Central memory CD8-positive, alpha-beta T cell (primary cell): ENCODE measurements at places on chromosomes 13 and 19.

GRCh38 chr13:60755380-60756163, 358.6 kb downstream of the TDRD3 start:
- H3K36me3 ChIP-seq: no peaks in the 10 kb centered on the region
- H3K27ac ChIP-seq: no peak overlapping the region
- H3K27me3 ChIP-seq: no peaks in the 10 kb centered on the region
- DNase-seq: no peak
- no peak overlapping the region for H3K4me3 ChIP-seq

DNA sequence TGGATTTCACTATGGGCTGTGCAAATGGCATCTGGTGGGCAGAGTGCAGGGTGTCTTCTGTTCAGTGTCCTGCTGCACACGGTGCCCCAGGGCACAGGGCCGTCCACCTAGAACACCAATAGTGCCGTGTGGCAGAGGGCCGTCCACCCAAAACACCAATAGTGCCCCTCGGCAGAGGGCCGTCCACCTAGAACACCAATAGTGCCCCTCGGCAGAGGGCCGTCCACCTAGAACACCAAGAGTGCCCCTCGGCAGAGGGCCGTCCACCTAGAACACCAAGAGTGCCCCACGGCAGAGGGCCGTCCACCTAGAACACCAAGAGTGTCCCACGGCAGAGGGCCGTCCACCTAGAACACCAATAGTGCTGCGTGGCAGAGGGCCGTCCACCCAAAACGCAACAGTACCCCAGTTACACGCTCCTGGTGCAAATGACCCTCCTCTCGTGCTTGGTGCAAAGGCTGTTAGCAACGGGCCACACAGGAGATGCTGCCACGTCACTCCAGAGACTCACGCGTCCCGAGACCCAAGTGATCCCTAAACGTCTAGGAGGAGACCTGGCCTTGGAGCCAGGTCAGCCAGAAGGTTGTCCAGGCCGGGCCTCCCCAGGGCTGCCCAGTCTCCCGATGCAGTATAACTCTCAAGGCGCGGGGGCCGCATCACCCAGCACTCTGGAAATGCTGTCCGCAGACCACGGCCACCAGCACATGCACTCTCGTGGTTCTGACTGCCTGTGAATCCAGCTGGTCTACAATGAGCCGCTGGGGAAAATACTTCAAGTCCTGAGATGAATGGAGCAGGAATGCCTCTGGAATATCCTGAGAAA, 51.5 kb downstream of the RASA3 start:
- H3K27ac ChIP-seq: peak overlapping the region; percentile 41
- H3K27me3 ChIP-seq: no peaks in the 10 kb centered on the region
- H3K4me3 ChIP-seq: peak overlapping the region; percentile 18
- H3K36me3 ChIP-seq: peaks cover 27% of the 10 kb centered on the region

GRCh38 chr13:49112782-49113525, 107.2 kb upstream of the MLNR start:
- no peak for DNase-seq
- H3K36me3 ChIP-seq: peaks cover 14% of the 10 kb centered on the region
- peak overlapping the region; percentile 30 for H3K4me3 ChIP-seq
- no peaks in the 10 kb centered on the region for H3K27me3 ChIP-seq

DNA sequence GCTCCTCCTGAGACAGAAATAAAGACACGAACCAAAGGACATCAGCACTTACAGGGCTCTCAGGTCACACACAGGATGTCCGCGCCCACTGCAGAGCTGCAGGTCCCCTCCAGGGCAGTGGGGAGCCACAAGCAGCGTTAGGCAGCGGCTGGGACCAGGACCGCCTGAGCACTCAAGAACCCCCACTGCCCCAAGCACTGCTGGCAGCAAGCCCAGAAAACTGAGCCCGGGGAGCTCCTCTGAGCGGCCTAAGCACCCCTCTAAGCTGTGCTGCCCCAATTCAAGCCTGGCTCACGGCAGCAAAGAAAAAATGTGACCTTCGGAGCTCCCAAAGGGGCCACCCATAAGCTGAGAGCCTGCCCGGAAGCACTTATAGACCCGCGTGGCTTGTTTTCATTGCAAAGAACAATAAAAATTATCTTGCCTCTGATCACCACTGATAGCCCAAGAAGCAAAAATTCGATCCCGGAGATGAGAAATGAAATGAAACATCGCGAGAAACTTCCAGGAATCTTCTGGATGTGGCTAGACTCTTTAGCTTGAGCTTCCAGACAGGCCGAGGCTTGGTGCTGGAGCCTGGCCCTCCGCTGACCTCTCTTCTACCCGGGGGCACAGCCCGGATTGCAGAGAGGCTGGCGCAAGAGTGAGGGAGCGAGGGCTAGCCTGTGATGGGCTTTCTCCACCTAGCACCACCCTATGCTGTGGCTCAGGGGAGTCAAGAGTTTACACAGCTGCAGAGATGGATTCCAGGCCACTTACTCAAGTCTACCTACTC, 6.3 kb downstream of the DPP9 start:
- H3K36me3 ChIP-seq: peaks cover 30% of the 10 kb centered on the region
- no peak overlapping the region for H3K4me3 ChIP-seq
- H3K27ac ChIP-seq: no peak overlapping the region
- H3K27me3 ChIP-seq: no peaks in the 10 kb centered on the region

DNA sequence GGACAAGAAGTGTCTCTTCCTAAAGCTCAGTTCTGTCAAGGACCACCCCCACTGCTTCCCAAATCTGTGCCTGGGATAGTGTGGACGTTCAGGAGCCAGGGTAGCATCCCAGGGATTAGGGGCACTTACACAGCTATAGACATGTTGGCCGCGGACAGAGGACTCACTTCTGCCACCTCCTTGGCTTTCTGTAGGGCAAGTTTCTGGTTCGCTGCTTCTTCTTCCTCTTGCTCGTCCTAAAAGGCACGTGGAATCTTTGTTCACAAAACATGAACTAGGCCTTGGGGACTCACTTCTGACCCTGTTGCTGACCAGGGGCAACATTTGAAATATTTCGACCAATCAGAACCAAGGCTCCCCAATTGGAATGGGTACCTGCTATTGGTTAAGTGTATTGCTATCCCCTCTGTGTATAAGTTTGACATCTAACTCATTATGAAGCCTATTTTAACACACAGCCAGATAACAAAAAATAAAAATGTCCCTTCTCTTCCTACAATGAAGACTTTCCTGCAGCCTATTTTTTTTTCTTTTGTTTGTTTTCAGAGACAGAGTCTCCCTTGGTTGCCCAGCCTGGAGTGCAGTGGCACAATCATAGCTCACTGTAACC, 150.3 kb downstream of the IER2 start:
- no peak overlapping the region for H3K4me3 ChIP-seq
- H3K27ac ChIP-seq: no peak overlapping the region

DNA sequence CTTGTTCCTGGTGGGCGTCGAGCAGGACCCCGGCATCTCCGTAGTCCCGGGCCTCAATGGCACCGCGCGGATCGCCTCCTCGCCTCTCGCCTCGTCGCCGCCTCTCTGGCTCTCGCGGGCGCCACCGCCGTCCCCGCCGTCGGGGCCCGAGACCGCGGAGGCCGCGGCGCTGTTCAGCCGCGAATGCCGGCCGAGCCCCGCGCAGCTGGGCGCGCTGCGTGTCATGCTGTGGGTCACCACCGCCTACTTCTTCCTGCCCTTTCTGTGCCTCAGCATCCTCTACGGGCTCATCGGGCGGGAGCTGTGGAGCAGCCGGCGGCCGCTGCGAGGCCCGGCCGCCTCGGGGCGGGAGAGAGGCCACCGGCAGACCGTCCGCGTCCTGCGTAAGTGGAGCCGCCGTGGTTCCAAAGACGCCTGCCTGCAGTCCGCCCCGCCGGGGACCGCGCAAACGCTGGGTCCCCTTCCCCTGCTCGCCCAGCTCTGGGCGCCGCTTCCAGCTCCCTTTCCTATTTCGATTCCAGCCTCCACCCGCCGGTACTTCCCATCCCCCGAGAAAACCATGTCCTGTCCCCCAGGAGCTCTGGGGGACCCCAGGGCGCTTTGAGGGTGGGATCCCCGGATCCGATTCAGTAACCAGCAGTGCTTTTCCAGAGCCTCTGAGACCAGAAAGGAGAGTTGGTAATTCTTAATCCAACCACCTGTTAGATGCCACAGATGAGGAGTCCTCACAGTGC, 885 bp downstream of the MLNR start:
- H3K36me3 ChIP-seq: peaks cover 4% of the 10 kb centered on the region
- no peak overlapping the region for H3K27ac ChIP-seq
- H3K4me3 ChIP-seq: peak overlapping the region; percentile 70
- peaks cover 73% of the 10 kb centered on the region for H3K27me3 ChIP-seq
- H3K4me1 ChIP-seq: peaks cover 5% of the 10 kb centered on the region

GRCh38 chr19:3801412-3802096, 15.4 kb upstream of the MATK start:
- H3K4me1 ChIP-seq: peaks cover 33% of the 10 kb centered on the region
- H3K4me3 ChIP-seq: peak overlapping the region; percentile 67
- peaks cover 13% of the 10 kb centered on the region for H3K36me3 ChIP-seq
- no peaks in the 10 kb centered on the region for H3K27me3 ChIP-seq

GRCh38 chr19:8244442-8244841, 35.3 kb downstream of the CERS4 start:
- H3K4me3 ChIP-seq: no peak overlapping the region
- no peak for DNase-seq
- peaks cover 21% of the 10 kb centered on the region for H3K4me1 ChIP-seq
- peaks cover 10% of the 10 kb centered on the region for H3K36me3 ChIP-seq
- H3K27me3 ChIP-seq: no peaks in the 10 kb centered on the region

DNA sequence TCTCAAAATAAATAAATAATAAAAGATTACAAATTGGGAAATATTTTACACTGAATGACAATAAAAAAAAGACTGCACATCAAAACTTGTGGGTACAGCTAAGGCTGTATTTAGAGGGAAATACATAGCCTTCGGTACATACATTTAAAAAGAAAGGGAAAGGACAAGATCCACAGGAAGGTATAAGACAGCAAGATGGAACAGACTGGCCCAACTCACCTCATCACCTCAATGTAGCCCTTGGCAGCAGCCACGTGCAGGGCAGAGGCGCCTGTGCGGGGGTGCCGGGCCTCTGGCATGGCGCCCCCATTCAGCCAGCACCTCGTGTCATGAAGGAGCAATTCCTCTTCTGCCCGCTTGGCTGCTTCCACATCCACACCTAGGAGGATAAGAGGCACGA, 14.2 kb downstream of the PPP1R12C start:
- no peak overlapping the region for H3K27ac ChIP-seq
- H3K4me3 ChIP-seq: no peak overlapping the region
- peaks cover 13% of the 10 kb centered on the region for H3K36me3 ChIP-seq
- no peaks in the 10 kb centered on the region for H3K27me3 ChIP-seq

GRCh38 chr13:29624997-29625396, 29.5 kb upstream of the SLC7A1 start:
- no peak overlapping the region for H3K27ac ChIP-seq
- no peaks in the 10 kb centered on the region for H3K36me3 ChIP-seq
- H3K4me1 ChIP-seq: no peaks in the 10 kb centered on the region
- no peak for DNase-seq
- no peak overlapping the region for H3K4me3 ChIP-seq
- H3K27me3 ChIP-seq: peaks cover 63% of the 10 kb centered on the region

DNA sequence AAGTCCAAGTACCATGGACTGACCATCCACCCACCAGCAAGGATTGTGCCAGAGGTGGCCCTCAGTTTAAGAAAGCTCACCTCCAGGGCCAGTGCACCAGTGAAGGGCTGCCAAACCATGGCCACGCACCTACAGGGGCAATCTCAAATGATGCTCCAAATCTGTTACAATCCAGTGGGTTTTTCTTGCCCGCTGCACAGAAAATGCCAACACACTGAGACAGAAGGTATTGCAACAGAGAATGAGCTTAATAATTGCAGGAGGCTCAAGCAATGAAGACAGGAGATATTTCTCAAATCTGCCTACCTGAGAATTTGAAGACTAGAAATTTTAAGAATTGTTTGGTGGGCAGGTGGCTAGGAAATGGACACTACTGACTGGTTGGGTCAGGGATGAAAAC, 22.0 kb downstream of the CEACAM7 start:
- no peak for DNase-seq
- H3K4me3 ChIP-seq: no peak overlapping the region
- H3K27me3 ChIP-seq: peaks cover 68% of the 10 kb centered on the region
- peaks cover 1% of the 10 kb centered on the region for H3K36me3 ChIP-seq
- no peaks in the 10 kb centered on the region for H3K4me1 ChIP-seq

- peaks cover 2% of the 10 kb centered on the region for H3K36me3 ChIP-seq
- DNase-seq: no peak
- H3K4me1 ChIP-seq: no peaks in the 10 kb centered on the region
- H3K27me3 ChIP-seq: peaks cover 16% of the 10 kb centered on the region
- H3K4me3 ChIP-seq: no peak overlapping the region
These were observed 86.2 kb downstream of the IRS2 start for GRCh38 chr13:109700176-109700575.

DNA sequence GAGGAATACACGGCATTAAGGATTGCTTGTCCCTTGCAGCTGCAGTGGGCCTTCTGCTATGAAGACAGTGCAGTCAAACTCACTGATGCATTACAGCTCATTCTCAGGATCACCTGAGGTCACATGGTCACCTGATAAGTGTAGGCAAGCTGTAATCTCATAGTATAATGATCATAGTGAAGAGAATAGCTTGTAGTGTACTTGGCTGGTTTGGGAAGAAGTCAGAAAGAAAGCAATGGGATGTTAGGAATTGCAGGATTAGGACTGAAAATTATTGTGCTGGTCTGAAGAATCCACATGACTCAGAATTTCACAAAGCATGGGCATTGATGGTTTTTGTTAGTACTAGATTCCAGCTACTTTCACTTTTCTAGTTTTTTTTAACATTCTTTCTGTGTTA, 76.7 kb downstream of the MBNL2 start:
- peaks cover 31% of the 10 kb centered on the region for H3K4me1 ChIP-seq
- peaks cover 6% of the 10 kb centered on the region for H3K36me3 ChIP-seq
- H3K27me3 ChIP-seq: no peaks in the 10 kb centered on the region
- H3K4me3 ChIP-seq: no peak overlapping the region
- no peak for DNase-seq
